Stimulated activated naive B cell treated with anti-CD40 and anti-IgM and Interleukin-4, amounts not matched to agents 10 μg/mL and 1 μg/mL and 100 μg/mL, for 72 hours (primary cell): ENCODE measurements at places on chromosomes 12 and 14.

DNA sequence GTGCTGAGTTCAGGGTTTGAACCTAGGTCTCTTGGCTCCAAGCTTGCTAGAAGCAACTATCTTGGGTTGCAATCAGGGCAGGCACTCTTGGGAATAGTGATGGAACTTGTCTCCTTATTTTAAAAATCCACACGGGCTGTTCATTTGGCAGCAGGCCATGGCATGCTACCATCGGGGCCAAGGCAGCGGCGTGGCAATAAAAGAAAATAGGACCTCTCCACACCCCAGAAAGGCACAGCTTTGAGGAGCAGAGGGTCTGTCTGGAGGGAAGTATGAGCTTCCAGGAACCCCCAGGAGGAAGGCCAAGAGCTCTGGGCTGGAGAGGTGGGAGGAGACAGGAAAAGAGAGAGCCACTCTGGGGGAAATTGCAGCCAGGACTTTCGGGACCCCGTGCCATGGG lies 15.3 kb downstream of the RPS6KL1 start:
- DNase-seq: no peak

GRCh38 chr12:107670999-107671643 lies 14.5 kb upstream of the PWP1 start:
- no peak for DNase-seq

- no peak for DNase-seq
Measured at GRCh38 chr14:61644834-61645233, 50.5 kb upstream of the HIF1A start.

- no peak for DNase-seq
Measured at GRCh38 chr12:108254517-108255251, 84.4 kb downstream of the CMKLR1 start.

GRCh38 chr14:34374998-34375740 lies 86.9 kb downstream of the SPTSSA start:
- DNase-seq: no peak

- no peak for DNase-seq
Measured at GRCh38 chr12:116454950-116455447, 104.2 kb upstream of the MAP1LC3B2 start.

GRCh38 chr14:38367922-38368321 lies 112.0 kb upstream of the CLEC14A start:
- no peak for DNase-seq

DNA sequence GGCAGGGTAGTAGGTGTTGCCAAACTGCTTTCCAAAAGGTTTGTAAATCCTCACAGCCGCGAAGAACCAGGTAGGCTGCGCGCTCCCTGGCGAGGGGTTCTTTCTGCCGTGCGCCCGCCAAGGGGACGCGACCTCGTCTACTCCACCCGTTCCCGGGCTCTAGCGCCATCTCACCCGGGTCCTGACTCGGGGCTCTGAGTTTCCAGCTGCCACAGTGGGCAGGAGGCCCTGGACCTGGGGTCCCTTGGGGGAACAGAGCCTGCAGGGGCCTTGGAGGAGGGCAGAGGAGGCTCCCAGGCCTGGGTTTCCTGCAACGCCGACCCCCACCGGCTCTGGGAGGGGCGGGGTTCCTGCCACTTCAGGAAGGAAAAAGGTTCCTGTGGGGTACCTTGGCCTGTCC lies 706 bp downstream of the ANHX start:
- no peak for DNase-seq

DNA sequence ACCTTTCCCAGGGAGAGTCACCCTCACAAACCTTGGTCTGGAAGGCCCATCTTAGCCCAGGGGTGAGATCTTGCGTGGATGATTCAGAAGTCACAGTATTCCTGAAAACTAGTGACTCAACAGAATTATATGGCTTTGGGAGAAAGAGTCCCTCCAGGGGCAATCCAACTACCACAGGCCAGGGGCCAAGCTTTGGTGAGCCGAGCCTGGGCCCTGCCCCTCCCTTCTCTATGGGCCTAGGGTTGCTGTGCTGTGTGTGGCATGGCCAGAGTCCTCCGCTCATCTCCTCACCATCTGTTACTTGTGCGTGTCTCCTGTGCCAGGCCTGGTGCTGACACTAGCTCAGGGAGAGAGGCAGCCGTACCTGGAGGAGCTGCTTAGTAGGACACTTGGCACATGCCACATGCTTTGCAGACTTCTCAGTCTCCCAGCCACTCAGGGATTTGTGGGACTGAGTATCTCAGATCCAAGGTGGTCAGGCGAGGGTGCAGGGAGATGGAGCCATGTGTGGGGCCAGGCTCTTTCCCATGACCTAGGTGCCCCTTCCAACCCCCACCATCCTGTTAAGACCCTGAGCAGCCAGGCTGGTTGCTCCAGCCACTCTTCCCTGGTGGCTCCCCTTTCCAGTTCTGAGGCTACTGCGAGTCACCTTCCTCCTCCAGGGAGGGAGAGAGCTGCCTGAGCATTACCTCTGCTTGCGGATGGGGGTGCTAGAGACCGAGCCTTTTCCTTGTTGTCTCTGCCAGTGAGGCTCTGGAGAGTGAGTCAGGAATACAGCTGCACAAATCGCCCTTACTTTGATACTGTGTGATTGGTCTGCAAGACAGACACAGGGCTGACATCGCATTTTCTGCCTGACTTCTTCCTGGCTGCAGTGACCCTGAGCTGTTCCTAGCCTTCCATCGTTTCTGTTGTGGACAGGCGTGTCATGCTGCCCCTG lies 94.1 kb downstream of the SLC25A47 start:
- DNase-seq: no peak

GRCh38 chr12:123912415-123913380 lies 59.9 kb downstream of the CCDC92 start:
- DNase-seq: no peak

- no peak for DNase-seq
Measured at GRCh38 chr14:99173506-99173905, 98.5 kb downstream of the BCL11B start.

DNA sequence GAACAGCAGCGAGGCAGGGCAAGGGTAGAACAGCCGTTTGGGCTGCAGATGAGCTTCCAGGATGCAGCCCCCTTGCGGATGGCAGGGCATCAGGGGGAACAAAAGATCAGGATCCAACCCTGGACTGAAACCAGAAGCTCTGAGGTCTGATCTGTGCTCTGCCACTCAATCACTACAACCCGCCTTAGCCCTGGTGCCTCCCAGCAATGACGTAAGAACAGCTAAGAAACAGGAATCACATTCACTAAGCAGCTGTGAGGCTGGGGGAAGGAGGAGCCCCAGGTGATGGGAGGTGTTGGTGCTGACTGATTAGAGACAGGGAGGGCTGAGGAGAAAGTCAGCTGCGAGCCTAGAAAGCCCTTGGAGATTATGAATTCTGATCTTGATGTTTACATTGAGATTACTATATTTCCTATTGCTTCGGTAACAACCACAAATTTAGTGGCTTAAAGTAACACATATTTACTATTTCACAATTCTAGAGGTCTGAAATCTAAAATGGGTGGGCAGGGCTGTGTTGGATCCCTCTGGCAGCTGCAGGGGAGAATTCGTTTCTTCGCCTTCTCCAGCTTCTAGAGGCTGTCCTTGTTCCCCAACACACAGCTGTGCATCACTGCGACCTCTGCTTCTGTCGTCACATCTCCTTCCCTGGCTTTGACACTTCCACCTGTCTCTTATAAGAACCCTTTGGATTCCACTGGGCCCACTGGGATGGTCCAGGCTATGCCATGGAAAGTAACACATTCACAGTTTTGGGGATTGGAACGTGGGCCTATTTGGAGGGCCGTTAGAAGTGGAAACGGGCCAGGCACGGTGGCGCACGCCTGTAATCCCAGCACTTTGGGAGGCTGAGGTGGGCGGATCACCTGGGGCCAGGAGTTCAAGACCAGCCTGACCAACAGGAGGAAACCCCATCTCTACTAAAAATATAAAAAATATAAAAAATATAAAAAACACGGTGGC lies 6.1 kb upstream of the CD9 start:
- DNase-seq: no peak

GRCh38 chr12:76519538-76519937 lies 40.0 kb downstream of the OSBPL8 start:
- peak; percentile 1 for DNase-seq

DNA sequence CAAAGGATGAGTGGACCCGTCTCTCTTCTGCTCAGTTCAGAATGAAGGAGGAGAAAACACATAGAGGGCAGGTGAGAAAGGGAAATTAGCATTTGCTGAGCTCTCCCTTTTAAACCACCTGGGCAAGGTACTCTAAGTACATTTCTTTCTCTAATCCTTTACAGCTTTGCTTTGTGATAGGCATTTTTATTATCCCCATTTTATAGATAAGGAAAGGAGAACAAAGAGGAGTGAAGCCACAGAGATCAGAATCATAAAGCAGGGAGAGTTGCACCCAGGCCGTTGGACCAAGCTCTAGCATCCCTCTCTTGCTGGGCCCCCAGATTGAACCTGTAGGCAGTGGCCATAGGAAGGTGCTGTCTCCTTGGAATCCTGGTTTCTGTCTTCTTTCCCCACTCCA lies 47.0 kb downstream of the VCPKMT start:
- DNase-seq: no peak

- no peak for DNase-seq
Measured at GRCh38 chr14:66610154-66610563, 102.2 kb downstream of the GPHN start.

DNA sequence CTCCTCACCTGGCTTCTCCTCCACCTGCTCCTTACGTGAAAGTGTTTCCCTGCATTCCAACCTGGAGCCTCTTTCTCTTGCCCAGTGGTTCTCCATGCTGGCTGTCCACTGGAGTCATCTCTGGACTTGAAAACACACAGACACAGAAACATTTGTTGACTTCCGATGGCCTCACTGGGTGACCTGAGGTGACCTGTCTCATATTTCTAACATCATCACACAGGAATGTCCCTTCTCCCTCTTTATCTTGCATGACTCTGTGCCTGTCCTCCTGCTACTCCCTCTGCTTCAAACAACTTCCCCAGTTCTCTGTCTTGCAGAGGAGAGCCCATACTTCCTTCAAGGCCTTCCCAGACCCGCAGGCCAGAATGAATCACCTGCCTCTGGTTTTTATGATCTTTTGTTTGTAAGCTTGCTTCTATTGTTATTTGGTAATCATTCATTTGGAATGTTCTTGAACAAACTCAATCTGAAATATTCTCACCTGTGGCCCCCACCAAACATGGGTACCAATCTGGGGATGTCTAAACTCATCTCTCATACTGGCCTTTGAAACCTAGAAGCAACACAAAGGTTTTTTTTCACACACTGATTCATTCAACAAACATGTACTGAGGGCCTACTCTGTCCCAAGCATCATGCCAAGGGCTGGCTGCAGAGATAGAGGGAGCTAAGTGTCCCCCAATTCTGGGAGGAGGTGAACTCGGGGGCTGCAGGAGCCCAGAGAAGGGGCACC lies 9.7 kb upstream of the RIN3 start:
- no peak for DNase-seq

GRCh38 chr14:20418501-20418909 lies 5.2 kb upstream of the TEP1 start:
- DNase-seq: no peak

GRCh38 chr14:106115401-106115800 lies 589.0 kb downstream of the TMEM121 start:
- no peak for DNase-seq

- no peak for DNase-seq
Measured at GRCh38 chr14:41662780-41663472, 56.2 kb downstream of the LRFN5 start.

- DNase-seq: no peak
Measured at GRCh38 chr12:64616201-64616600, 5.9 kb downstream of the RASSF3 start.

DNA sequence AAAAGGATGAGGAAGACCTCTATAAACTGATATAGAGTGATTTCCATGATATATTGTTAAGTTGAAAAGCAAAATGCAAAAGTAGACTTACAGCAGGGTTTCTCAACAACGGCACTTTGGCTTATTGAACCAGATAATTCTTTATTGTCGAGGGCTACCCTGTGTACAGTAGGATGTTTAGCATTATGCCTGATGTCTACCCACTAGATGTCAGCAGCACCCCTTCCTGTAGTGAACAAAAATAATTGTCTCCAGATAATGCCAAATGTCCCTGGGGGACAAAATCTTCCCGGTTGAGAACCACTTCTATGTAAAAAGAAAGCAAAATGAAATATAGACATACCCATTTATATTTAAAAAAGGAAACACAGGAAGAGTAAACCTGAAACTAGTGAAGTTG lies 32.4 kb downstream of the ABCD2 start:
- no peak for DNase-seq

- no peak for DNase-seq
Measured at GRCh38 chr12:127324681-127325080, 942.3 kb upstream of the TMEM132C start.

DNA sequence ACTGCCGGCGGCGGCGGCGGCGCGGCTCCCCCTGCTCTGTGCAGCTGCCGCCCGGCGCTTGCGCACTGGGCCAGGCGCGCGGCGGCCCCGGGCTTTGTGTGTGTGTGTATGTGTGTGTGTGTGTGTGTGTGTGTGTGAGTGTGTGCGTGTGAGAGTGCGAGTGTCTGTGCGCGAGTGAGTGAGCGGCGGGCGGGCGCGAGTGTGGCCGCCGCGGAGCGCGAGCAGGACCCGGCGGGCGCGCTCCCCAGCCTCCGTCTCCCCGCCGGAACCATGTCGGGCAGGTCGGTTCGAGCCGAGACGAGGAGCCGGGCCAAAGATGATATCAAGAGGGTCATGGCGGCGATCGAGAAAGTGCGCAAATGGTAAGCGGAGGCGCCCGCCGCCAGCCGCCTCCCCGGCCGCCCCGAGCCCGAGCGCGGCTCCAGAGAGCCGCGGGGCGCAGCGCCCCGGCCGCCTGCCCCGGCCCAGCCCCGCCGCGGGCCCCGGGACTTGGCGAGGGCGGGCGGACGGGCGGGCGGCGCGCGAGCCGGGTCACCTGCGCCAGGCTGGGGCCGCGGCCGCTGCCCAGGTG lies at the start of gene BCL7A:
Gene BCL7A, plus strand, starts transcription at position 63 of the 571 bp plus-strand sequence. Its CDS starts 208 bp downstream, at position 271.
- peak; percentile 79 for DNase-seq

- no peak for DNase-seq
Measured at GRCh38 chr12:71967211-71967610, 28.6 kb downstream of the TPH2 start.

- no peak for DNase-seq
Measured at GRCh38 chr12:119154435-119154818, 24.3 kb upstream of the HSPB8 start.

DNA sequence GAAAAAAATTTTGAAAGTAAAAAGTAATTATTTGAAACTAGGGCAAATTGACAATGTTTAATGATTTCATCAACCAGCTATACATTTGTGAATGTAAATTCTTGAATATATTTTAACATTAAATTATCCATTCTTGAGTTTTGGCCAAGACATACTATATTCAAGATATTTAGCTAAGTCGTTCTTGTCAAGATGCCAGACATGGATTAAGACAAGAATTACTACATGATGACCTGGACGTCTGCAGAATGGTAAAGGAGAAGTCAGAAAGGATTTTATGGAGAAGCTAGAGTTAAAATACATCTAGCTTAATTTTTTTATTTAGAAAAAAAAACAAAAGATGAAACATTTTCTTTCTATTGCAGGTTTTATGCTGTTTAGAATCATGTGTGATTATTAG lies 255.8 kb downstream of the TMTC2 start:
- no peak for DNase-seq

DNA sequence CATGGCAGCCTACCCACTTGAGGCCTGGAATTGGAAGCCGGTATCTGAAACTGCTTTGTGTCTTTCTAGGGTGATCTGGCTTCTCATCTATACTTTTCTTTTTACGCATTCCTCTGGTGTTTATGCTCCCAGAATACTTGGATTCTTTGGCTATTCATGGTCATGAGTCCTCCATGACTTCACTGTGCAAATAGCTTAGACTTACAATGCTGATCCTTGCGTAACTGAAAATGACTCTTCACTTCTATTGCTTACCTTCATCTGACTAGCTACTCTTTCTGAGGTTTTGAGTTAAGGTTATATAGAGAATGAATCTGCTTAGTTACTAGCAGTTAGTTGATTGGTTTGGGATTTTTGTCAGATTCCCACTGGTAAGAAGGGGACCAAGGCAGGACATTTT lies 121.7 kb upstream of the NOVA1 start:
- no peak for DNase-seq
